ENCODE measurements at places on chromosomes 1 and 21.

- no peak for DNase-seq
Observed at GRCh38 chr1:226820941-226821718, 49.3 kb upstream of the PSEN2 start.

DNA sequence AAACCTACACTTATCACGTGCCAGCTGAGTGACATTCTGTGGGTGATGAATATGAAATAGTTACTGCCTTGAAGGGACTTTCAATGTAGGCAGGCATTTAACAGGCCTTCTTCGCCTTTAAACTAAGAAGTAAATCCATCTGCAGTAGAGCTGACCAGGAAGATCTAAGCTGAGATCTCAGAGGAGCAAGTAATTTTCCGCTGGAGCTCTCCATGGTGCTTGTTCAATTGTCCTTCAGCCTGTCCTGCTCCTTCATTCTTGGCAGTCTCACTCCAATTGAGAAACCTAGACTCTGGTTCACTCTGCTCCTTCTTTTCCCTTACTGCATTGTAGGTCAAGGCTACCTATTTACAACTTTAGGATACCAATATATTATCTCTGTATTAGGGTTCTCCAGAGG, 183.5 kb downstream of the HMCN1 start:
- DNase-seq, result no peak

DNA sequence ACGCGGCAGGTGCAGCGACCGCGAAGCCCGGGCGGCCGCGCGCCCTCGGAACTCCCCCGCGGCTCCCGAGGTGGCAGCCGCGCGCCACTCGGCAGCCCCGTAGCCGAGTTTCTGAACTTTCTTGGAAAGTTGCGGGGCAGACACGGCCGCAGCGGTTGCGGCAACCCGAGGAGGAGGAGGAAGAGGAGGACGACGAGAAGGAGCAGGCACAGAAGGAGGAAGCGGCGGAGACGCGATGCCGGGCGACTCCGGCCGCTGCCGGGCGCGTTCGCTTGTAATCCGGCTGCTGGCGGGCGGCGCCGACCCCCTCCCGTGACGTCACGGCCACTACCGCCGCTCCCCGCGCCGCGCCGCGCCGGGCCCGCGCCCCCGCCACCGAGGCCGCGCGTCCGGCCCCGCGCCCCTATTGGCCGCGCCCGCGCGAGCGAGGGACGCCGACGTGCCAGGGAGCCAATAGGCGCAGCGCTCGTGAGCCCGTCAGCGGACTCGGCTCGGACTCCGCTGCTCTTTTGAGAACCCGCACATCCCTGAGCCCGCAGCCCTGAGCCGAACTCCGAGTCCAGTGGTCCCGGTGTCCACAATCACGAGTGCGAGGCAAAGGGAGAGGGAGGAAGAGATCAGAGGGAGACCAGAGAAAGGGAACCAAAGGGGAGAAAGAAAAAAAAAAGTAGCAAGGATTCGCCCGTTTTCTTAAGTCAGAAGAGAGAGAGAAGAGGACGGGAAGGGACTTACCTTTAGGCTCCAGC, 736 bp upstream of the BARHL2 start:
- no peak for DNase-seq

- no peak for DNase-seq
Observed at GRCh38 chr1:34846265-34846664, 13.3 kb downstream of the SMIM12 start.

- DNase-seq, result no peak
Observed at GRCh38 chr1:173015629-173016028, 35.1 kb downstream of the TNFSF18 start.

DNA sequence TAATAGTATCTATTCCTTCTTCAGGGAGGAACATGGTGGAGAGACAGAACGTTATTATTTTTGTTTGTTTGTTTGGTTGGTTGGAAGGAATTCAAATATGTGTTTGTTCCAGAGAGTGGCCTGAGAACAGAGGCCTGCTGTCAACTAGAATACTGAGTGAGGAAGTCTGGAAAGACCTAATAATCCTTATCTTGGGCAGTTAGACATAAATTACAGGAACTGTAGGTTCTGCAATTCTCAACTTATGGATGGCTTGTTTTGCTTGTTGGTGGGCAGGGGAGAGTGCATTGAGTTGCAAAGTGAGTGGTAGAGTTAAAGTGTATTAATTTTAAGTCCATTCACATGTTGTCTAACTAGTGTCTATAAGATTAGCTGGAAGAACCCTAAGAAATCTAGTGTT, 197.6 kb downstream of the BACH1 start:
- no peak for DNase-seq

DNA sequence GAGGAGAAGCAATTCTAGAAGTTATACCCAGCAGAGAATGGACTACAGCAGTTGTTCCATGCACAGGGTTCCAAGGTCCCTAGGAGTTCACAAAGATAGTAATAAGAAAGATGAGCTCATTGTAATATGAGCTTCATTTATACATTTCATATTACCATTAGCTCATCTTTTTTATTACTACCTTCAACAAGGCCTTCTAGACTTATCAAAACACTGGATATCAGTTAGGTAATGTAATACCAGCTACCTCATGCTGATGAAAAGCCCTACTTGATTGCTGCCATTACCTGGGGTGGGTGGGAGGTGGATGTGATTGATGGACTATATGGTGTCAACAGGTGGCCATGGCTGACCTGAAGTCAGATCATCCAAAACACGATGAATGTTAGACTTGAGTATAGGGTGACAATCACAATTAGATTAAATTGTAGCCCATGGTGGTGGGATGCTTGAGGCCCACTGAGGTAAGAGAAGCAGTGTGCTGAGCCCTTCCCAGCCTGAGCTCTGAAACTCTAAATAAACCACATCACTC, 34.1 kb downstream of the SPATA46 start:
- DNase-seq, result no peak

GRCh38 chr1:19764848-19765247, 34.9 kb downstream of the TMCO4 start:
- no peak for DNase-seq

GRCh38 chr1:59730302-59730701, 84.4 kb upstream of the HOOK1 start:
- no peak for DNase-seq

GRCh38 chr1:156592158-156592909, 758 bp downstream of the NAXE start:
- no peak for DNase-seq

GRCh38 chr21:40752125-40752524, 94.8 kb downstream of the DSCAM start:
- DNase-seq, result no peak

DNA sequence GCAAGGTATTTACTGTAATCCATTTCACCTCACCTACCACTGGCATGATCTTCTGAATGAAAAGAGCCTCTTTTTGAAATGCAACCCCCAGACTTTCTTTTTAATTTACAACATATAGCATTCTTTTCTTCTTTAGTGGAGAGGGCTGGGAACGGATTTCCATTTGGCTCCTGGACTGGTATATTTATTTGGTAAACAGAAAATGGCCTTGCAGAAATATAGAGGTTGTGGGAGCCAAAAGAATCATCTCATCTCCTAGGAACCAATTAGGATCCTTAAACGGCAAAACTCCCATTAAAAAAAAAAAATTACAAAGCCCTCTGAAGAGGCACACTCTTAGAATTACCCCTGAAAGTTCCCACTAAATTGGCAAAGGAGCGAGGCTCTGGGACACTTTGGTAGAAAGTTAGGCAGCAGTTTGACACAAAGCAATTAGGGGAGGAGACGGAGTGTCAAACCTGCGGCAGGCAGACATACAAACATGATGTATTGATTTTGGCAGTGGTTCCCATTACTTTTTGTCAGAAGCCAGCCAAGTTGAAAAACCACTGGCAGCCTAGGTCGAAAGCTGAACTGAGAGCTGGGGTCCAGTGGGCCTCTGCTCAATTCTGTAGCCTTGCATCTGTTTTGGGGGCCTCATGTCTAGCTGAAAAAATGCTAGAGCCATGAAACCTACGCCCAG, 135.1 kb upstream of the MAGI3 start:
- no peak for DNase-seq

- no peak for DNase-seq
Observed at GRCh38 chr1:156581661-156582387, 2.3 kb downstream of the TTC24 start.

DNA sequence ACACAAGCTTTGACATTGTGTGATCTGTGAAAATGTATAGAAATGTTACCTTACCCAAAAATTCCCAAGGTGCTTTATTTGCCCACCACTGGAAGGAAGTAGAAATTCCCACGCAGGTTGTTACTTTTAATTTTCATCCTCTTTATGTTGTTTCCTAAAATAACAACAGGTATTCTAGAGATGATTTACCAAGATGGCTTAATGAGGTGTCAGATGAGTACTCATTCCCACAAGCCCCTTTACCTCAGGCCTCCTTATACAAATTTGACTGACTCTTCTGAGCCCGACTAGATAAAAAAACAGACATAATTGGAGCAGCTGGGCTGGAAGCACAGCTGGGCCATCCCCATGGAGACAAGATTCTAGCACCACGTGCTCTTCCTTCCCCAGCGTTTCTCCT, 114.6 kb downstream of the LIPI start:
- DNase-seq, result no peak

DNA sequence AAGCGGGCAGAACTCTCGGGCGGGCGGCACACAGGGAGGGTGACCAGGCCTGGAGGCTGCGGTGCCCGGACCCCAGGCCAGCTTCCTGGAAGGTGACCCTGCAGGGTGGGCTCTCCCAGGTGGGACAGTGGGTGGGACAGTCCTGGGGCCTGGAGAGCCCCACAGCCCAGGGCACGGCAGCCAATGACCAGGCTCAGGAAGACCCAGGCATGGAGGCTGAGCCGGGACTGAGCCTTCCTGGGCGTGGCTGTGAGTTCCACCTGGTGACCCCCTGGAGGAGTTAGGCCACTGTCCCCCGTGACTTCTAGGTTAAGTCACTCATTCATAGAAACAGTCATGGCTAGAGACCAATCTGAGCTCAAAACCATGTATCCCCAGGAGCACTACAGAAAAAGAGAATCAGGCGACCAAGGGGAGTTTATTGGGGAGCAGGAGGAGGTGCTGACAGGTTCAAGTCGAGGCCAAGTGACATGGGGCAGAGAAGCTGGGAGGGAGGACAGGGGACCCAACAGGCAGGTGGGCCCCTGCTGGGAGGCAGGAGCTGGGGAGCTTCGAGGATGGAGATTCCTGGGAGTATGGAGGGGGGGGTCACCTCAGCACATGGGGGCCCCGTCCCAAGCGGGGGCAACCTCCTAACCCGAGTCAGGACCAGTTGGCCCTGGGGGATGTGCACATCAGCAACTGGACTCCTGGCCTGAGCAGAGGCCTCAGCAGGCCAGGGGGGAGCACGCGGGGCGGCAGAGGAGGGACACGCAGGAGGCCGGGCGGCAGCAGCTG, 1.2 kb downstream of the KRTAP10-5 start:
- no peak for DNase-seq

DNA sequence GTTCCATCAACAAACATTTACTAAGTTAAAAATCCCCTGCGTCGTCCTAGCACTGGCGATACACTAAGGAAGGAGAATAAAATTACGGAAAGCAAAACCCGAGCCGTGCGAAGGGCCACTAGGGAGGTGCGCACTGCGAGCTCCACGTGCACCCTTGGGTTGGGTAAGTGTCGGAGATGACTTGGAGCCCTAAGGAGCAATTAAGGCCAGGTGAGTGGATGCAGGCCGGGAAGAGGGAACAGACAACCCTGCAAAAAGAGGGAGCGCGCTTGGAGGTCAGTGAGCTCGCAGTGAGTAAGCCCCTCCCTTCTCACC, 704 bp downstream of the WDR4 start:
- DNase-seq, result no peak

- DNase-seq, result no peak
Observed at GRCh38 chr1:224760163-224760562, 144.0 kb downstream of the CNIH3 start.

GRCh38 chr1:224718470-224719053, 102.4 kb downstream of the CNIH3 start:
- no peak for DNase-seq

GRCh38 chr21:43312751-43313169, 114.2 kb downstream of the SIK1 start:
- DNase-seq, result no peak

DNA sequence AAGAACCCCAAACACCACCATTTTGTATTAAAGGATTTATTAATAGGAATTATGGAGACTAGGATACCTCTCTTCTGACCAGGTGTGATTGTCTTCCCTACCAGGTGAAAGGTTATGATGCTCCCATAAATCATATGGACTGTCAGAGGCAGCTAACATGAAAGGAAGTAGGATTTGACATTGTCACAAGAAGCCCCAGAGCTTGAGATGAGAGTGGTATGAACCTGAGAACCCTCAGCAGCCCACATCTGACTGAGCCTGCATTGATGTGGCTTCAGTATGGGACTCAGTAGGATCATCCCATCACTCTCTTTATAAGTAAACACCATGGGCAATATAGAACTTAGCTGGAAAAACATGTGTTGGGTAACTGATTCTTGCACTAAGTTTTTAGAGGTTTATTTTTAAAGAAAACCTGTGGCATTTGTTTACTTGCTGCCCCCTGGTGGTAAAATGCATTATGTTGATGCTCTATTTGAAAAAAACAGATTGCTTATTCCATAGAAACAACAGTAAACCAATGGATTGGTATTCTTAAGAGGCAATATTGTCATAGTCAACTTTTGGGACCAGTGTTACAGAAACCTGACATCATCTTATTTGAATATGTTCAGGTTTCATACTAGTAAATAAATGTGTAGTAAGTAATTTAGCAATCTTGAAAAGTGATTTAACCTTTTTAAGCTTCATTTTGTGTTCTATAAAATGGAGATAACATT, 16.6 kb upstream of the CACYBP start:
- peak; percentile 18 for DNase-seq

GRCh38 chr1:3767328-3767925, 5.1 kb upstream of the SMIM1 start:
- no peak for DNase-seq

- DNase-seq, result no peak
Observed at GRCh38 chr1:213666113-213666512, 321.7 kb upstream of the PROX1 start.

- no peak for DNase-seq
Observed at GRCh38 chr1:8461351-8462110, 143.6 kb downstream of the SLC45A1 start.

- DNase-seq, result no peak
Observed at GRCh38 chr1:90347366-90347765, 352.5 kb downstream of the ZNF326 start.

DNA sequence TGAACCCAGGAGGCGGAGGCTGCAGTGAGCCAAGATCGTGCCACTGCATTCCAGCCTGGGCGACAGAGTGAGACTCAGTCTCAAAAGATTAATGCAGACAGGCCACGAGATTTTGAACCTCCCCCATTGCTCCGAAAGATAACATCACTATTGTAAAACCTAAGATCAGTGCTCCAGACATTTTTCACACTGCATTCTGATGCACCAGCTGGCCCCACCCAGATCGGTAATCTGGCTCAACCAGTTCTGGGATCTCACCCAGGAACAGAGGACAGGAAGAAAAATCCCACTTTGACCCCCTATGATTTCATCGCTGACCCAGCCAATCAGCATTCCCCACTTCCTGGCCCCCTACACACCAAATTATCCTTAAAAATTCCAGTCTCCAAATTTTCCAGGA, 10.7 kb upstream of the CSRP1 start:
- no peak for DNase-seq
